ENCODE measurements at places on chromosomes 6 and 20. TPM values are rescaled to one million over a fixed set of nuclear protein-coding genes. Genes with fewer than 3 reads are reported as not detected.

DNA sequence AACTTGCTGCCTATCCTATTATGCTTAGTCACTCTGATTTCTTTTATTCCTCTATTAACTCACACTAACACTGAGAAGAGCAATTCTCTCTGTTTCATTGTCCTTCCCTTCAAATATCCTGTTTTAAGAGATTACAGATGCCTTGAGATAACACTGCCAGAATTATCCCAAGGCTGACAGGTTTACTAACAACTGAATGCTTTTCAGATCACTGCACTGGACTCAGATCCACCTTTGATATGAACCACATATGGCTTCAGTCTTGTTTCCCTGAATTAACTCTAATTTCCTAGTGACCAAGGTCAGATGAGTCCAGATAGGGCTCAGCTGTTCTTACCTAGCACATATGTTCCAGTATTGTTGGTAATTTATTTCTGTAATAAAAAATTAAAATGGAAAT, 633.1 kb downstream of the GRIK2 start:
- DNase-seq = no peak

NRN1 gene
- total RNA-seq = 12.8 TPM

DZANK1 gene
- 0.92 TPM for total RNA-seq

GRCh38 chr6:85574932-85575598, 18.6 kb downstream of the SNX14 start:
- no peak for DNase-seq

SLC25A27 gene
- total RNA-seq = 16.2 TPM

Data from left cardiac atrium (tissue), 4 donors.